Activated CD4-positive, alpha-beta T cell treated with anti-CD3 and anti-CD28 coated beads, Interleukin-2, Interleukin-6, amounts not matched to agents 100 ng/mL and 50 ng/mL, durations not matched to agents 16 hours and 8 hours (primary cell): ENCODE measurements at places on chromosomes 1 and 21.

- no peak for DNase-seq
Measured at GRCh38 chr1:161816201-161816600, 50.1 kb downstream of the ATF6 start.

GRCh38 chr1:111735858-111736544 is 3.2 kb downstream of the INKA2 start:
- DNase-seq: no peak

- no peak for DNase-seq
Measured at GRCh38 chr1:3139451-3139852, 70.4 kb downstream of the PRDM16 start.

DNA sequence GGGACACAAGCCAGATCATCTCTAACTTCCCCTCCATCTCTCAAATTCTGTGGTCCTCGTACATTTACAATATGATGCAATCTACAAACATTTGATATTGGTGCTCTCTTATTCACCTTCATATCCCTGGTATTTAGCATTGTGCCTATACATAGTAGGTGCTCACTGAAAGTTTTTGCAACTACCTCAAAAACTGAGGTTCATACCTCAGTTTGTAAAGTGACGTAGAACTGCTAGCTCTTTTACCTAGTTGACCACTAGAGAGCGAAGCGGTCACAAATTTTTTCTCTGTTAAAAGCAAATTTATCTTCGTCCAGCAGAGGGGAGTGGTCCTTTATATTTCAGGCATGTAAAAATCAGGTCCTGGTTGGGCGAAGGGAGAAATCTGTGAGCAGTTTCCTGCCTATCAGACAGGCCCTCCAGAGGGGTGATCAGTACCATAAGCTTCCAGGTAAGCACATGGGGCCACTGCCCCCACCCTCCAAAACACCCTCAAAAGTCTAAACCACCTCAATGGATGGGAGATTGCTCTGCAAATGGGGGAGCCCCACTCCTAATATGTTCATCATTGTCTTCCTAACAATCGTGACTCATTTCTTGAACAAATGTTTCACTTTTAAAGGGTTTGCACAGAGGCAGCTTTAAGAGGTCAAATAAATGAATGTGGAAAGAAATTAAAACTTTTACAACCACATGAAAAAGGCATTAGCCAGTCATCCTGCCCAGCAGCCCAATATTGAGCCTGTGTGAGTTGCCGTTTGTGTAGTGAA is 10.6 kb upstream of the HLCS start:
- peak; percentile 35 for DNase-seq

DNA sequence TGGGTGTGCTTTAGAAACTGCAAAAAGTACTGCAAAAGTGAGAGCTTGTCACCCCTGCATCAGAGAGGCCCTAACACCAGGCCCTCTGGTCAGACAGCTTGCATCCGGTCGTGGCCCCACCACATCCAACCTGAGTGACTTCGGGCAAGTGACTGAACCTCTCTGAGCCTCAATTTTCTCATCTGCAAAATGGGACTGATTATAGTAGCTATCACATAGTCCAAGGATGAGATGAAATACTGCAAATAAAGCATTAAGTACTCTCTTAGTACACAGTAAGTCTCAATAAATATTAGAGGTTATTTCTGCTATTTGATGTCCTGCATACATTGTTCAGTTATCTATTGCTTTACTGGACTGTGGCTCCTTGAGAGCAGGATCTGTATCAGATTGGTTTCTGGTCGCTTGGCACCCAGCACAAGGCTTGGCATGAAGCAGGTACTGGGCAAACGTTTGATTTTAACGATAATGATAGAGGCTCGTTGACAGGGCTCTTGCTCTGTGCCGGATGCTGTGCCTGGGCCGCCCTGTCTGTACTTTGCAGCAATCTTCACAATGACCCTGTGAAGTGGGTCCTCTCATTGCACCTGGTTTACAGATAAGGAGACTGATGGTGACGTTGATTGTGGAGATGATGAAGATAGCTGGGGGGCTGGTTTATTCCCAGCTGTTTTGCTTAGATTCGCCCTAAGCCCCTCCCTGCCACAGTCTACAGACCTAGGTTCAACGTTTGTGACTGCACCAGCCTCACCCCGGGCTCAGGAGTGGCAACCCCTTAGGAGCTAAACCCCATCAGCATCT is 43.6 kb downstream of the RAP1GAP start:
- no peak for DNase-seq

DNA sequence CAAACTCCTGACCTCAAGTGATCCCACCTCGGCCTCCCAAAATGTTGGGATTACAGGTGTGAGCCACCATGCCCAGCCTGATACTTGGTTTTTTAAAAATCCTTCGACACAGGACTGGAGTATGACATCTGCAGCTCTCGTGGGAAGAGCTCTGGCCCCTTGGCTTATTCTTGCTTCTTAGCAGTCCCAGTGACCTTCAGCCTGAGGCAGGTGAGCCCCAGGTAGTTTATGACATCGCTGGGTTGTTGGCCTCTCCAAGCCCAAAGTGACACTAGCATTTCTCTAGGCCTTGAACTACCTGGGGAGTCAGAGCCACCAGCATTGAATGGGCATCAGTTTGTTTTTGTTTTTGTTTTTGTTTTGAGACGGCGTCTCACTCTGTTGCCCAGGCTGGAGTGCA is 15.9 kb upstream of the IFNGR2 start:
- no peak for DNase-seq

DNA sequence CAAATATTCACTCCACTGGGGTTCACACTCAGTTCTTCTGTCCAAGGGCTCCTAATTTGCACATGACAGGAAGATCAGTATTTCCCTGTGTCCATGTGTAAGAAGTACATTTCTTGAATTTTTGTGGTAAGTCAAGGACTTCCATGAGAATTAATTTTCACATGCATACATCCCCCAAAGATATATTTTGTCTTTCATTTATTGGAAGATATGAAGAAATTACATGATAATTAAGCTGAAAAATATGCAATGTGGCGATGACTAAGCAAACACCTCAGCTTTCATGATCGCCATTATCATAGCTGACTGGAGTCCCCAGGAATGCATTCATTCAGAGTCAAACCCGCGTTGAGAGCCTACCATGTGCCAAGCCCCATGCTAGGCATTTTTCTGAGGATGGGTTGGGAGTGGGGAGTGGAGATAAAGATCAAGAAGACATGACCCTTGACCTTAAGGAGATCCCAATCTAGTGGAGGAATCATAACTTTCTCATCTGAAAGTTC is 104.6 kb upstream of the F3 start:
- no peak for DNase-seq

DNA sequence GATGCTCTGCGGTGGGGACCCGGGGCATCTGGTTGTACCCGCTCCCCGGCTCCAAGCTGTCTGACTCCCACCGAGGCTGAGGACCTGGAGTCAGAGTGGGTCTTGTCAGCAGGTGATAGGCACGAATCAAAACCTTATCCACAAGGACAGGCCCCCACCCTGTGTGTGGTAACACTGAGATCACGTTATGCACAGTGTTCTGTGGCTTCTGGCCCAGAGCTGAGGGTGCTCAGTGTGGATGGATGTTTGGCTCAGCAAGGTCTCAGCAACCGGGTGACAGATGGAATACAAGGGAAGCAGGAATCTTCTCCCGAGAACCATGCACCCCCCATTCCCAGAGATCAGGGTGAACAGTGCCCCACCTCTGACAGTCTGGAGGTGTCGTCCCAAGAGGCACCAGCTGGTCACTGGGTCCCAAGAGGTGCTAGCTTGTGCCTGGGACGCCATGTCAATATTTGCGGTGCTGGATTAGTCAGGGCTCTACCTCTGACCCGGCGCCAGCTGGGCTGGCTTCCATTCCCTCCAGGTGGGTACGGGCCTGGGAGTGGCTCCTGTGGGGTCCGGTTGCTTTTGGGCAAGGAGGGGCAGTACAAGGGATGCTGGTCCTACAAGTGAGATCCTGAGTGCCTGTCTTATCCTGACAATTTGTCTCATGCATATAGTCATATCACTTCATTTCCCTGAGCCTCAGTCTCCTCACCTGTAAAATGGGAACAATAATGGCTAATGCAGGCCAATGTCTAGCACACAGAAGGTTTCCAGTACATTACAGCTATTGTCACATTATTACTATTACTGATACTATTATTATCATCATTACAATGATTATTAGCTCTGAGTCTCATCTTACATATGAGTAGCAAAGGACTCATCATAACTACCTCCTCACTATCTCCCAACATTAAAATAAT is 957 bp downstream of the CAPN9 start:
- DNase-seq: no peak

- DNase-seq: peak; percentile 82
Measured at GRCh38 chr1:206551986-206552326, 44.6 kb downstream of the RASSF5 start.

GRCh38 chr1:27292106-27292505 is 29.9 kb upstream of the TMEM222 start:
- no peak for DNase-seq

GRCh38 chr1:107135463-107135862 is 5.4 kb upstream of the NTNG1 start:
- peak; percentile 27 for DNase-seq

DNA sequence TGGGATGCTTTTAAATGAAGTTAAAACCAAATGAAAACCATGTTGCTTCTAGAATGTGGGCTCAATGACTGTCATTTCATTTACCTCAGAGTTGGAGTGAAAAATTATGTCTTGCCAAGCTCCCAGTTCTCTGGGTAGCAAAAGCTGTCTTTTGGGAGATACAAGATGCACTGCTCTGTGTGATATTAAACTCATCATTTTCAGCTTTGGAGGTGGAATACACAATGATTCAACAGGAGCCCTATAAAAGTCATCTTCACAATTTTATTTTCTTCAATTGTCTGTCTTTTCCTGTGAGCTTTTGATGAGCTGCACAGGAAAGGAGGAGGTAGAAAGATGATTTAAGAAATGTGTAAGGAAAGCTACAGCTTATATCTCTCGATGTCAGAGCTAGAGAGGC is 120.3 kb upstream of the SPATA6 start:
- DNase-seq: no peak

GRCh38 chr1:36605942-36606640 is 123.4 kb upstream of the CSF3R start:
- no peak for DNase-seq

GRCh38 chr21:29218749-29219148 is 80.0 kb upstream of the BACH1 start:
- DNase-seq: no peak

GRCh38 chr1:31736675-31737074 is 27.5 kb downstream of the ADGRB2 start:
- no peak for DNase-seq

GRCh38 chr1:200968469-200969410 is 54.8 kb downstream of the KIF21B start:
- no peak for DNase-seq

DNA sequence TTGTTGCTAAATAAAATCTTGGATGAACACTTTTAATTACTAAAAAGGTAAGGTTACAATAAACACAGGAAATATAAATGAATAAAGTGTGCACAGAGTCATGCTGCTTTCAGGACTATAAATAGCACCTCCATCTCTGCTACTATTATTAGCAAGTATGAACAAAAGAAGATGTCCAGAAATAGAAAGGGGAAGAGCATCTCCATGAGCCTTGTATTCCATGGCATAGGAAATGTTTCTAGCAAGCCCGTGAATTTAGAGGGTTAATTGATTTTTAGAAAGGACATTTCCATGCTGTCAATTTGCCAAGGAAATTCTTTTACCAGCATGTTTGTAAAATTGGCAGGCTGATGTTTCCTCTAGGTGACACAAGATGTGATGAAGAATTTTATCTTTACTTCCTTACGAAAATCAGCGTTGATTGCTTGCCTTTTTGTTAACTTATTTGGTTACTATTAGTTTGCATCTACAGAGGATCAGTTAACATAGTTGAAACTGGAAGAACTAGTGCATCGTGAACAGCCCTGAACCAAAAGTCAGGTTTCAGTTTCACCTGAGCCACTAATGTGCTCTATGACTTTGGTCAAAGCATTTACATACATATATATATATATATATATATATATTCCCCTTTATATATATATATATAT is 45.3 kb downstream of the NR5A2 start:
- no peak for DNase-seq

GRCh38 chr1:216750031-216750627 is 26.9 kb upstream of the ESRRG start:
- DNase-seq: peak; percentile 1

GRCh38 chr1:173853074-173853473 is 14.7 kb downstream of the GAS5 start:
- no peak for DNase-seq

- DNase-seq: no peak
Measured at GRCh38 chr1:221510793-221511503, 230.9 kb downstream of the DUSP10 start.

GRCh38 chr1:87346130-87346814 is 17.6 kb downstream of the LMO4 start:
- no peak for DNase-seq

DNA sequence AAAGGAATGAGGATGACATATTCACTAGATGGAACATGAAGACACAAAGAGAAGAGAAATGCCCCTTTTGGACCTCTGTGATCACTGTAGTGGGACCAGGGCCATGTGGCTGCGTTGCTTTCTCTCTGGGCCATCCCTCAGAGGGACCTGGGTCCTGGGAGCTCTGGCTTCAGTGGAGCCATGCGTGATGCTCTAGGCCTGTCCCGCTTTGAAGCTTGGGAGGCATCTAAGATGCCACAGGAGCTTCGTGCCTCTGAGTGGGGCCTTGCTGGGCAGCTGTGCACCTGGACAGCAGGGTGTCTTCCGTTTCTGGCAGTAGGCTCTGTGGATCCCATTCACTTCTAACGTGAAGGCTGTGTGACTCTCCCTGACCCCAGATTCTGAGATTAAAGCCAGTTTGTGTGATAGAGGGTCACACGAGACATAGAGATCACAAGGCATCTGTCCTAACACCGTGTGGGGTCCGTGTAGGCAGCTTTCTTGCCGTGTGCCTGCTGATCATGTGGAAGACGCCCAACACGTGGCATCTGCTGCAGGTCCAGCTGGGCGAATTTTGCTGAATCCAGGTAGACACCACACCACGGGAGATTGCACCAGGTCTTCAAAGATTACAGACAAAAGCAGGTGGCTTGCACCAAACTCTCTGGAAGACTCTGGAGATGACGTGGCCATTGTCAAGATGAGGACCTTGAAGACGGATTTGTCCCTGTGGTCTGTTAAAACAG is 17.2 kb upstream of the PRSS38 start:
- no peak for DNase-seq

- DNase-seq: no peak
Measured at GRCh38 chr1:97331165-97331564, 589.7 kb downstream of the DPYD start.

DNA sequence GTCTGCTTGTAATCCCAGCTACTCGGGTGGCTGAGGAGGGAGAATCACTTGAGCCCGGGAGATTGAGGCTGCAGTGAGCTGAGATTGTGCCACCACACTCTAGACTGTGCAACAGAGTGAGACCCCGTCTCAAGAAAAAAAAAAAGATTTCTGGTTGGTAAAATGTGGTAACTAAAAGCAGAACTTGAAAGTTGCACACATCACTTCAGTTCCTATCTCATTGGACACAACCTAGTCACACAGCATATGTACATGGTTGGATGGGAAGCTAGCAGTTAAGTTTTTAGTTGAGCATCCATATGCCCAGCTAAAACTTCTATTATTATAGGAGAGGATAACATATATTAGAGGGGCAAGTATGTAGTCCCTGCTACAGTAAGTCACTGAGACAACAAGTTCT is 22.1 kb downstream of the BCAS2 start:
- no peak for DNase-seq

- DNase-seq: no peak
Measured at GRCh38 chr1:209883341-209883971, 54.6 kb upstream of the SYT14 start.
